Fibroblast of skin of scalp (primary cell): ENCODE measurements at places on chromosomes 3 and 15.
A peak's percentile ranks its signal among the peaks of the same experiment; 100 is the strongest.

DNA sequence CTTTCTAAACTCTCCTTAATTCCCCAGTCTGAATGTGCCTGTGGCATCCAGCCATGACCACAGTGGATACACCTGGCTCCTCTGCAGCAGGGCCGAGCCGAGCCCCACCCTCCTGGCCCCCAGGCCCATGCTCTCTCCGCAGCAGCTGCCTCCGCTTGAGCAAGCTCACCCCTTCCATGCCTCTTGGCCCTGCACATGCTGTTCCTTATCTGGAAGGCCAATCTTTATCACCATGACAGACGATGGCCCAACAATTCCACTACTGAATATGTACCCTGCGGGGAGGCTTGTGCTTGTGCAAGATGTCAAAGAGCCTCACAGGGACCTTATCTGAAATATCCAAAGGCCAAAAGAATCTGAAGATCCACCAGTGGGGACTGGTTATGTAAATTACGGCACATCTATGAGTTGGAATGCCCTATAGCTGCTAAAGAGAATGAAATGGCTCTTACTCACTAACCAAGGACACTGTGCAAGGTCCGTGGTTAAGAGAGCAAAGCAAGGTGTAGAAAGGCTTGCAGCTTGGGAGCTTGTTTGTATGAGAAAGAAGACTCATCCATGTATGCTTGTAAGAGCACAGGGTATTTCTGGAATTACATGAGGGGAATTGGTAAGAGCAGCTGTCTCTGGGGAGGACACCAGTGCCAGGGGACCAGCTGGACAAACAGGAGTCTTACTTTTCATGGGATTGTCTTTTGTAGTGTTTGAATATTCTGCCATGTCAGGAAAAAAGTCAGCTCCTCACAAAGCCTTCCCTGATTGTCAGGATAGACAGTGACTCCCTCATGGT lies 55.2 kb downstream of the WNT7A start:
- DNase-seq = no peak

DNA sequence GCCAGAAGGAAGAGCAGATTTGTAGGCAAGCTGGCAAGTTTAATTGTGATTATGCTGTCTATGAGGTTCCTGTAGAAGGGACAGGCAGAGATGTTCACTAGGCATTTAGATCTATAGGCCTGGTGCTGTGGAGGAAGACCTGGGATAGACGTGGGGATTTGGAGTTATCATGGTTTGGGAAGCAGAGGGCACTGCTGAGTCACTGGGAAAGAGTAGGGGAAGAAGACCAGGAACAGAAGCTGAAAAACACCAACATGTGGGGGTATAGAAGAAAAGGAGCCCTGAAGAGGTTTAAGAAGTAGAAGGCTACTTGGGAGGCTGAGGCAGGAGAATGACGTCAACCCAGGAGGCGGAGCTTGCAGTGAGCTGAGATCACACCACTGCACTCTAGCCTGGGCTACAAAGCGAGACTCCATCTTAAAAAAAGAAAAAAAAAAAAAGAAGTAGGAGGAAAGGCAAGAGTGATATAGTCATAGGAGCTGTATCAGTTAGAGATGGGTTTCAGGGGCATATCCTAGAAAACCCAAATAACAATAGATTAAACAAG lies 19.3 kb downstream of the GRK7 start:
- DNase-seq = no peak

DNA sequence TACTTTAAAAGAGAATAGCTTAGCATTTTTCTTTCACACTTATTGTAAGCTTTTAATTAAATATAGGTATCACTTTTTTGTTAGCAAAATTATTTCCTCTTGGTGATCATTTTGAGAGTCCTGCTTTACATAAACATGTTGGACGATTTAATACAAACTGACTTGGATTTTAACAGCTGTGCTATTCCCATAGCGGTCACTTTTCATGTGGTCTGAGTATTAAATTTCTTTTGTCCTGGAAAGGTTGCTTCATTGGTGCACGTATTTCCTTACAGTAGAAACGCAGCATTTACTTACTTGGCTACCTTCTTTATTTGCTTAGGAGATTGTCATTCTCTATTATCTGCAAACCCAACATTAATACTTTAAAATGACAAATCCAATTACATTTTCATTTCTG lies 109.4 kb downstream of the ATG7 start:
- DNase-seq = no peak

GRCh38 chr3:9783954-9784353 lies 8.3 kb downstream of the TADA3 start:
- DNase-seq = no peak

GRCh38 chr3:17176757-17177156 lies 292.0 kb downstream of the PLCL2 start:
- DNase-seq = peak; percentile 48

DNA sequence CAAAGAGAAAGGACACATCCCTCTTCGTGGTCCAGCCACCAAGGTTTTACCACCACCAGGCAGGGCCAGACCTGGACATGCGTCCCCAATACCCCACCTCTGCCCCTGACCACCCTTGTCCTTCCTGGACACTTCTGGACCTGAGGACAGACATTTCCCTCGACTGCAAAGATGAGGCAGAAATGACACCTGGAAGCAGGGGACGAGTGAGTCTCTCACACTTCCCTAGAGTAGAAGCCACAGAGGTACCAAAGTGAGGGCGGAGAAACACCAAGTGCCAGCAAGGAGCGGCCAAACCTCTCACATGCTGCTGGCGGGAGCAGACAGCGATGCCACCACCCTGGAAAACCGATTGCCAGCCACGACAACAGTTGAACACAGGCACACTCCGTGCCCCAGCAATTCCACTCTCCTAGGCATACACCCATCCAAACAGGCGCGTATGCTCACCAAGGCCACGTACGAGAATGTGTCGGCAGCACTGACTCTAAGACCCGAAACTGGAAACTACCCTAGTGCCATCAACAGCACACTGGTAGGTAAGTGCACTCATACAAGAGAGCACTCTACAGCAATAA lies 207.0 kb upstream of the NSMCE3 start:
- DNase-seq = no peak

DNA sequence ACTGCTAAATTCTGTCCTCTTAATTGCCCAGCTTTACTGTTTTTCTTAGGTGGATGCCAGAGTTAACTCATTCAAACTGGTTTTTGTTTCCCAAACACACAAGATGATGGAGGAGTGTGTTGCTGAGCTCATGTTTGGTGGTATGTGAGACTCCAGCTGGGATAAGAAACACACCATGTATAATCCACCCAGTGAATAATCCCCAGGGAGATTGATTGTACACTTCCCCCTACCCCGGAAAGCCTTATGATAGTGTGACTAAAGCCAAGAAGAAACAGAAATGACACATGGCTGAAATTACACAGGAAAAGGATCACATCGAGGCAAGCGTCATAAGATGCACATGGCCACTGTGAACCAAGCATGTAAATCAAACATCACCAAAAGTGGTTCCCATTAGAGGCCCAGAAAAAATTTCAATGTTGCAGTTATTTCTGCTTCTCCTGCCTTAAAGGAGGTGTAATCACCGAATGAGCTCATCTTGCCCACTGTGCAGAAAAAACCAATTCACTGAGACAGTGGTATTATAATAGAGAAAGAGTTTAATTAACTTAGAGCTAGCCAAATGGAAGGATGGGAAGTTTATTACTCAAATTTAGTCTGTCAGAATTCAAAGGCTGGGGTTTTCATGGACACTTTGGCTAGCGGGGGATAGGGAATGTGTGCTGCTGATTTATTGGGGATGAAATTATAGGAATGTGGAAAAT lies 56.7 kb upstream of the MAGI1 start:
- DNase-seq = peak; percentile 93

GRCh38 chr15:76483018-76483417 lies 146.4 kb downstream of the ISL2 start:
- no peak for DNase-seq

GRCh38 chr3:65893631-65894030 lies 145.1 kb downstream of the MAGI1 start:
- no peak for DNase-seq

DNA sequence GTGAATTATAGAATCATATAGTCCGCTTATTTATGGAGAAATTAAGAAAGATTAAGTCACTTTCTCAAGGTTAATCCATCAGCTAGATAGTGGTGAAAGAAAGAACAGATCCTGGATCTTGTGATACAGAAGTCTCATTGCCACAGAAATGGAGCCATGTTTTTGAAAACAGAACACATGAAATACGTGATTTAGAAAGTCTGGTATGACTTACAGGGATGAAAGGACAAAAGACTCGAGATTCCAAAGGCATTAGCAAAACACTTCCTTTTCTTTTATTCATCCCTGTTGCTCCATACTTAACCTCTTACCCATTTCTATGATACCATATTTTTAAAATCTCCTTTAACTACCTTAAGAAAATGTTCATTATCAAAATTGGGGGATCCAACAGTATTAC lies 40.0 kb upstream of the TEX9 start:
- DNase-seq = peak; percentile 25

DNA sequence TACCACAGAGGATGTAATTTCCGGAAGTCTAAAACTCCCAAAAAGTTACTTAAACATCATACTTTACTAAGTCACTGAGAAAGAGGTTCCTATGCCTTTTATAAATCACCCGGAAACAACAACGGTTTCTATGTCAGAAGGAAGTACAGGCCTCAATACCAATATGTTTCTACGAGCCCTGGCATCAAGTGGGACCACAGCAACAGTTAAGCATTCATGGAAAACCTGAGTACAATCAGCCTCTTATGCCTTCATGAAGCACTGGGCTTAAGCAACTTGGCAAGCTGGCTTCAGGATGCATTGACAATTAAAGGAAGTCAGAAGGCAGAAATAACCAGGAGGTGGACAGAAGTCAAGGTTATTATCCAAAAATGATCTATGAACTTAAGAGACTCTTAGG lies 19.1 kb upstream of the B3GNT5 start:
- no peak for DNase-seq

GRCh38 chr3:38805765-38806386 lies 10.1 kb downstream of the SCN10A start:
- peak; percentile 79 for DNase-seq

GRCh38 chr3:120670576-120670975 lies 11.5 kb downstream of the HGD start:
- no peak for DNase-seq

DNA sequence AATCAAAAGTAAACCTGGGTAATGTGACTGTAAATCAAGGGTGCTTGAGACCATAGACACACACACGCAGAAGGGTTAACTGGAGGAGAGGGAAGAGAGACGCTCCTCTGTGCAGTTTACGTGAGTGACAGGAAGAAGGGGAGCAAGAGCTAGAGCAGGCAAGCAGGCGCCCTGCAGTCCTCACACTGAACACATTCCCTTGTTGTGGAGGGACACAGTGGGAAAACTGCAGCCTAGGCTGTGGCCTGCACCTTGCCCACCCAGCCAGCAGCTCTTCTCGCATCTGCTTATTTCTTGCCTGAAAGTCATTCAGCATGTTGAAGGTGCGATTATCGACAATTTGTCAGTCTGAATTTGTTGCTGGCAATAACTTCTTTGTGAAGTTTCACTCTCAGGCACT lies 24.2 kb downstream of the SOX2 start:
- DNase-seq = no peak

DNA sequence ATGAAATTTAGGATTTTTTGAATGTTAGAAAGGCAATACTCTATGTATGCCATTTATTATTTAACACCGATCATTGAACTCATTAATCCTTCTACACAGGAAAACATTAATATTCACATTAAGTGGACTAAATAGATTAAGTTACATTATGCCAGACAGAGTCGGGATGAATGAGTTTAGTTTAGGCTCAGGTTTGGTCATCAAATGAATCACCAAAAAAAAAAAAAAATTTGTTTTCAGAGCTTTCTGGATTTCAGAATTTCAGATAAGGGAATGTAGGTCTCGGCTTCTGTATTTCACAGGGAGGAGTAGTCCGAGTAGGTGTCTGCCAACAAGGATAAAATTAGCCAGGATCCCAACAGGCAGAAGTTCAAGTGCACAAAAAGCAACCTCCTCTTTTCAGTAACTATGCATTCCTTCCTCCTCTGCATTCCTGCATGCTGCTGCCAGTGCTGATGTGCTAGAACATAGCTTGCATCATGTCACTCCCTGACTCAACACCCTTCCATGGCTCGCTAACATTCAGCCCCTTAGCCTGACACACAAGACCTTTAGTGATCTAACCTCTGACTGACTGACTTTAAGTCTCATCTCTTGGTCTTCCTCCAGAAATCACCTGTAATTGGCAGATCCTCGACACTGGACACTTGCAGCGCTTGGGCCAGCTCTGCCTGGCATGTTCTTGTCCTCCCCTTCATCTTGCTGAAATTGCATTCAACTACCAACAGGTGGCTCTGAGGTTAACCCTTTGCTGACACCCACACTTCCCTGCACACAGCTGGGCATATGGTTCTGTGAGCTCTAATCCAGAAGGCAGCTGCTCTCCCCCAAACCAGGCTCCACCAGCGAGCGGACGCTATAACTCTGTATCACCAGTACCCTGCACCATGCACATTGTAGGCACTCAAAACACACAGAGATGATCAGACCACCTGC lies 145.4 kb upstream of the PROK2 start:
- DNase-seq = peak; percentile 55

GRCh38 chr3:49609815-49610214 lies 55.5 kb downstream of the BSN start:
- no peak for DNase-seq

GRCh38 chr3:31354373-31354772 lies 178.4 kb upstream of the STT3B start:
- no peak for DNase-seq

GRCh38 chr3:25235466-25235865 lies 192.6 kb upstream of the RARB start:
- peak; percentile 24 for DNase-seq

DNA sequence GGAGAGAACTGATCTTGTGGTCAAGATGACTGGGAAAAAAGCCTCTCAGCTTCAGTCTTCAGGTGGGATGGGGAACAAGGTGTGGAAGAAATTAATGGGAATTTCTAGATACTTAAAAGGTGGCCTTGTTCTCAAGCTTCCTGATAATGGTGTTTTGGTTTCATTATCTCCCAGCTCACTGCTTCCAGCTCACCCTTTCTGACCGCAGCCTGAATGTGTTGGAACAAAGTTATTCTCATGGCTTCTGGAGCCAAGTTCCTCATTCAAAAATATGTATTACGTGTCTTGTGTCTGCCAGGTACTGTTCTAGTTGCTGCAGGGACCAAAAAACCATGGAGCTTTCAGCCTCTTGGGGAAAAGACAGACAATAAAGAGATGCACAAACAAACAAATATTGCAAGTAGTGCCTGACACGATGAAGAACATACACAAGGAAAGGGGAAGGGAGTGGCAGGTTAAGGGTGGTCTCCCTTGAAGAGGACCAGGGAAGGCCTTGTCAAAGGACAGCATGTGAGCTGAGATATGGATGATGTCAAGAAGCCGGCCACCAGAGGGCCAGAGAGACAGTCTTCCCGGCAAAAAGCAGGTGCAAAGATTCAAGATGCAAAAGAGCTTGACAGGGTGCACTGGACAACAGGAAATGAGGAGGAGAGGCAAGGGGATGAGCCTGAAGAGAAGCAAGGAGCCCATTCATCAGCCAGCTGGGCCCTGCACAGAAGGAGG lies 35.5 kb downstream of the ARRDC4 start:
- peak; percentile 6 for DNase-seq

DNA sequence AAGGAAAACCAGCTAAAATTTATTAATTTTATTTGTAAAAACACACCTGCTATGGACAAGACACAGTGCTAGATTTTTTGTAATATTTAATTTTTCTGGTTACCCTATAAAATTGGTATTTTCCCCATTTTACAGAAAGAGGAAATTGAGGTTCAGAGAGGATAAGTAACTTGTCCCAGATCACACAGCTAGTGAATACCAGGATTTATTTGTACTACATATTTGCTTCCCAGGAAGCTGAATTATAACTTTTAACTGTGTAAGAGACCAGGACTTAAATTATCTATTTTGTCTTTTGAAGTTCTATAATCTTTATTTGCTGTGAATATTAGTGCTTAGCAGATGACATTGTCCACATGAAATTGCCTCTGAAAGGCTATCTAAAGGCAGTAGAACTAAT lies 49.7 kb downstream of the MAP2K5 start:
- no peak for DNase-seq

GRCh38 chr3:155431856-155432570 lies 138.5 kb upstream of the STRIT1 start:
- no peak for DNase-seq
